Osteoblast (primary cell): ENCODE measurements at places on chromosomes 11 and 22. TPM values are rescaled to one million over a fixed set of nuclear protein-coding genes. Genes with fewer than 3 reads are reported as not detected.

Gene SLC3A2
- 217 and 259 TPM in 2 replicates for total RNA-seq

DNA sequence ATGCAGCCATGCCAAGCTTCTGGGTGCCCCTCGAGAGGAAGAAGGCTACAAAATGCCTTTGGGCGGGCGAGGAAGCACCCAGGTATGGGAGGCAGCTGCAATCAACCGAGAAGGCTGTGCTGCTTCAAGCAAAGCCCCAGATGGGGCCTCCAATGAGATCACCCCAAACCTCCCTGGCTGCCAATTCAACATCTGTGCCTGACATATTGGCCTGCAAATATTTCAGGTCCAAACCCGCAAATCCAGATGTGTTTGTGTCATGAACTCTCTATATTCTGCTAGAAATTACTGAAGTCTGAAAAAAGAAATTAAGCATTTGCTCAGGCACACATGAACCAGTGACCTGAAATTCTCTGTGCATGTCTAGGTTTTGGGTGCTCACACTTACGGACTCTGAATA lies 78.8 kb upstream of the RCN1 start:
- DNase-seq = no peak

- no peak for DNase-seq
Observed at GRCh38 chr11:36373016-36374010, 77.2 kb downstream of the PRR5L start.

DNA sequence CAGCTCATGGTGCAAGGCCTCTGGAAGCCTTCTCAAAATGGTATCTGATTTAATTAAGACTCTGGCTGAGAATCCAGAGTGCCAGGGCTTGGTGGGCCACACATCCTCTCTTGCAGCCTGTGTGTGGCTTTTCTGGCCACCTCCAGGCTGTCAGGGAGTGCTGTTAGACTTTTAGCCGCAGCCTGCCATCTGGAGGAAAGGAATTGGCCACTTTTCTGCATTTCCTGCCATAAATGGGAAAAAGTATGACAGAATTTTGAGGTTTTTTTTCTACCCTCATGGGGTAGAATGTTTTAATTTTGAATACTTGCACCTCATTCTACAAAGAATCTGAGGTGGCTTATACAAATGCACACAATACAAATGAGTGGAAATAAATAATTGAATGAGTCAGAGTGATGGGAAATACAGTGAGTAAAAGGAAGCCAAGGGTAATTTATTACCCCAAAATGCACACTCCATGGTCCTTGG lies 218.4 kb downstream of the ADAMTS15 start:
- peak; percentile 34 for DNase-seq

DNA sequence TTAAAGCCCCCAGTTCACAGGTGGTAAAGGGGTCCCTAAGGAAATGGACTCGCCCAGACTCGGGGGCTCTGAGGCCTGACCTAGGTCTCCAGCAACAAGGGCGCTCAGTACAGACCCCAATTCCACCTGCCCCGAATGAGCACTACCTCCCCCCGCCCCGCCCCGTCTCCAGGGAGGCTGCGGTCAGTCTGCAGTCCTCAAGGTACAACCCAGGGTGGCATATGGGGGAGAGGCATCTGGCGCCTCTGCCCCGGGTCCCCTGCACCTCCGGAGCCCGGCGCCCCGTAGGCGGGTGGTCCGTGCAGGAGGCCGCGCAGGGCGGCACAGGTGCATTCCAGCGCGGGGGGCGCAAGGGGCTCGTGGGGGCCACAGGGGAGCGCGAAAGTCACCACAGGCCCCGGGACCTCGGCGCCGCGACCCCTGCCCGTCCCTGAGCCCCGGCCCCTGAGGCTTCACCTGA lies 361 bp downstream of the CTSD start:
- DNase-seq = peak; percentile 96

Gene UBQLN3
- under 0.01 TPM in 1 of 2 replicates, not detected in the other for total RNA-seq

DNA sequence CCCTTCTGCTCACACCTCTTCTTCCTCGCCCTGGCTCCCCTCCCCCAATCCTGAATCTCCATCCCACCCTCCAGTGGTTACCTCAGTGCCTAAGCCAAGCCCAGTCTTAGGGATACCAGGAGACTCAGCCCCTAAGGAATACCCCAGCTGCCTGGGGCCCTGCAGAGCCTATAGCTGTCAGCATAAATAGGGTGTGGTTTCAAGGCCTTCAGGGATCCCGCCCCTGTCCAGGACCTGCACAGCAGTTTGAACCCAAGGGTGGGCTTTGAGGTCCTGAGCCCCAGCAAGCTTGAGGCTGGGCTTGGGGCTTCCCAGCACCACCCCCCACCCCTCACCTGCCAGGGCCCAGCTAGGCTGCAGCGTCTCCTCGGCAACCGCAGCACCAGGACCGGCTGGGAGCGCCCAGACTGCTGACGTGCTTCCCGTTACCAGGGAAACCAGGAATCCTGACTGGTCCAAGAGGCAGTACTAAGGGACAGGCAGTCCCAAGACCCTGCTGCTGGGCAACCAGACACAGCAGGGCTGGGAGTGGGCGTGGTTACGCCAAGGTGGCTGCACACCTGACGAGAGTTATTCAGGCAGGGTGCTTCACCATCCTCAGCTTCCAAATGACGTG lies 13.7 kb downstream of the APBB1 start:
- DNase-seq = peak; percentile 68

Gene MRGPRX4
- total RNA-seq = not detected in 2 replicates

Gene MRPL11
- 31.5 and 33.3 TPM in 2 replicates for total RNA-seq

DNA sequence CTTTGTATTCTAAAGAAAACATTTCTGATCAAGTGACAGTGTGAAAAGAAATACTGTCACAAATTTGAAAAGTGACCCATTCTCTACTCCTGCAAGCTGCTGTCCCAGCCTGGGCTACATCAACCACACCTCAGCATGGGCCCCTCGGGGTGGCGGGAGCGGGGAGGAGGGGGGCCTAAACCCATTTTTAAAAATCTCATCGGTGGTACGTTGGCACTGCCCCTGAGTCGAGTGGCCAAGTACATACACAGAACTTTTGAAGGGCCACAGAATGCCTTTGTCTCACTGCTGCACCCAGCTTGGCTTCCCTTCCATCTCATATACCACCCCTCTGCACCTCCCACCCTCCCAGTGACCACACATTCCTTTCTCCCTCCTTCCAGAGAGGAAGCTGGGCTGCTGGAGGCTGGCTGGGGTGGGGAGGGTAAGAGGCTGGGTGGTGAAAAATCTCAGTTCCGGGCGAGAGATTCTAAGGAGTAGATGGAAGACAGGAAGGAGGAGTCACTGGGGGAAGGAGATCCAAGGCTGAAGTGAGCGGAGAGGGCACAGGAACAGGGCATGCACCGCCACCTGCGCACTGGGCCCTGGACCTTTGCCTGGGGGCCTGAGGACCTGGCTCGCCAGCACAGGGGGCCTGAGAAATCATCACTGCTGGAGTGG lies 21.1 kb downstream of the FXYD6 start:
- peak; percentile 29 for DNase-seq

GRCh38 chr11:20518323-20518834 lies 81.0 kb upstream of the SLC6A5 start:
- DNase-seq = no peak

GRCh38 chr11:35780951-35781860 lies 118.6 kb downstream of the TRIM44 start:
- peak; percentile 54 for DNase-seq

DNA sequence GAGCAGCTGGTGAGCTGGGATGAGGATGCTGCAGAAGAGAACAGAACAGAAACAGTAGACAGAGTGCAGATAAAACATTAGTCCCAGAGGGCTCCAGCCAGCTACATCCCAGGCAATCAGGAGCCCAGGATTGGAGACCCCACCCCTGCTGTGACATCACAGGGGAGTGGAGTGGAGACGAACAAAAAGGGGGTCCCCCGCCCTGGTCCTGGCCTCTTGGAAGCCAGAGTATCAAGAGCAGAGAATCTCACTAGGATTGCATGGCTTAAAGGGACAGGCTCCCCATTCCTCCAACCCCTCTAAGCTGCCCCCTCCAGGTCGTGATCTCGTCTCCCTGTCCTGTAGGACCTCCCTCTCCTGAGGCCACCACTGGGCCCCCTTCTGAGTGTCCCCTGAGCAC lies at the start of gene P2RX3:
Gene P2RX3 (plus strand): TSS at position 211 of the 400 bp plus-strand sequence. CDS start 199 bp downstream, outside the sequence.
- peak; percentile 43 for DNase-seq

Gene NXF1
- 25.6 and 31.1 TPM in 2 replicates for total RNA-seq

GRCh38 chr22:45917146-45917545 lies 59.8 kb downstream of the WNT7B start:
- DNase-seq = no peak

Gene MEI1
- total RNA-seq = 0.29 and 0.36 TPM in 2 replicates

Gene MS4A6A
- total RNA-seq = under 0.01 TPM in 1 of 2 replicates, not detected in the other

Gene SNX32
- total RNA-seq = 1.1 and 1.5 TPM in 2 replicates

Gene CELSR1
- 2.7 and 3.6 TPM in 2 replicates for total RNA-seq

Gene PTS
- total RNA-seq = 48.0 and 56.5 TPM in 2 replicates
